Uterus (tissue), 4 donors: ENCODE measurements at places on chromosomes 13 and 19.
A peak's percentile ranks its signal among the peaks of the same experiment; 100 is the strongest.

- DNase-seq: no peak
Observed at GRCh38 chr13:50468849-50469669, 374.4 kb downstream of the DLEU7 start.

DNA sequence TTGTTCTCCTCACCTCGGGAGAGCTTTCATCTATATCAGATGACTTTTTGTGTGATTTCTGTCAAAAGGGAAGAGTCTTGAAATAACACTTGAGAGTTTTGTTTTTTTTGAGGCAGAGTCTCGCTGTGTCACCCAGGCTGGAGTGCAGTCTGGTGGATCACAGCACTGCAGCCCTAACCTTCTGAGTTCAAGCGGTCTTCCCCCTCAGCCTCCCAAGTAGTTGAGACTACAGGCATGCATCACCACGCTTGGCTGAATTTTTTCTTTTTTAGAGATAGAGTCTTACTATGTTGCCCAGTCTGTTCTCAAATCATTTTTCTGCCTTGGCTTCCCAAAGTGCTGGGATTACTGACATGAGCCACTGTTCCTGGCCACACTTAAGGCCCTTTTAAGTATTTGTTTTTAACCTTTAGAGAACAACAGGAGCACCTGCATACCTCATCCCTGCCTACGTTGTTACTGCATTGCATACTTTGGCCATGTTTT, 11.4 kb downstream of the NDFIP2 start:
- no peak for DNase-seq

- DNase-seq: no peak
Observed at GRCh38 chr13:100899720-100900316, 225.2 kb upstream of the TMTC4 start.

- DNase-seq: no peak
Observed at GRCh38 chr13:28529836-28530235, 34.9 kb upstream of the FLT1 start.

DNA sequence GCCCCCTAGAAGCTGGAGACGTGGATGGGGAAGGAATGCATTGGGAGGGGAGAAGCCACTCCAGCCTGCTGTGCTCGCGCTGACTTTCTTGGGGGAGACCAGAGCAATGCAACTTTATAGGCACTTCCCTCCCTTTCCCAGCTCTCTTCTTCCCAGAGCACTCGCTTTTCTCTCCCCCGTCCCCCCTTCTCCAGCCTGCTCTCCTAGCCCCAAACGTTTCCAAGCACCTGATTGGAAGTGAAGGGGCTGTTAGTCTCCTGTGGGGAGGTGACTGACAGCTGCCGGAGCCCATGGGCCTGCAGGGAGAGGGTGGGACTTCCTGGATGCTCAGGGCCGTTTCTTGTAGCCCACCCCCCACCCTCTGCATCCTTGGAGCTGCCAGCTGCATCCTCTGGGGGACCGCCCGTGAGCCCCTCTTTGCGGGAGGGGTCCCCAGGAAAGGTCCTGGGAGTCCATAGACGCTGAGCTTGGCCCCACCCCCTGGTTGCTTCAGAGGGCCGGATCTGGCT, 2.5 kb downstream of the HDGFL2 start:
- no peak for DNase-seq

GRCh38 chr19:51398096-51398704, 7.8 kb upstream of the C19orf84 start:
- no peak for DNase-seq

DNA sequence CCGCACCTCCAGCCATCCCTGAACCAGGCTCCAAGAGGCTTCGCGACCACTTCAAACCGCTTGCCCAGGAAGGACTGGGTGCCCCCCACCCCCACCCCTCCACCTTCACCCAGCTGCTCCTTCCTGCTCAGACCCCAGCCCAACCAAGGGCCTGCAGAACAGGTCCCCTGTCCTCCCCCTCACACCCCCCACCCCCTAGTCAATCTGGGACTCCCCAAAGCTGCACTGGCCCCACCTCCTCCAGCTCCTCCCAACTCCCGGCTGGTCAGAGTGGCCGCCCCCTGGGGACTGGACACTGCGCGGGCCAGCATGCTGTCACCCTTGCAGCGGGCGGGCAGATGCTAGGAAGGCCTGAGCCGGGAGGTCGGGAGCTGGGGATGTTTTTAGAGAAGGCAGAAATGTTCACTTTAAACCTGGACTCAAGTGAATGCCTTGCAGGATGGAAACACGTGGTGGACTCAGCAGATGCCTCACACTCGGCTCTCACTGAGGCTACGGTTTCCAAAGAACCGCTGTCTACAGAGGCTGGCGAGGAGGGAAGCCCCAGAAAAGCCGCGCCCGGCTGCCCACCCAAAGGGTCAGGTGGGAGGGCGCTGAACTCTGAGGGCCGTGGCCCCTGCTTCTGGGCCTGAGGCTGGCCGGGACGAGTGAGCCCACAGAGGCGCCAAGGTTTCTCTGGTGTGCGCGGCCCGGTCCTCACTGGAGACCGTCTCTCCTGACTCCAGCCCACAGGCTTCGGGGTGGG, 8.0 kb downstream of the RPL36 start:
- DNase-seq: no peak

GRCh38 chr19:18167011-18167410, 6.6 kb upstream of the IFI30 start:
- no peak for DNase-seq

DNA sequence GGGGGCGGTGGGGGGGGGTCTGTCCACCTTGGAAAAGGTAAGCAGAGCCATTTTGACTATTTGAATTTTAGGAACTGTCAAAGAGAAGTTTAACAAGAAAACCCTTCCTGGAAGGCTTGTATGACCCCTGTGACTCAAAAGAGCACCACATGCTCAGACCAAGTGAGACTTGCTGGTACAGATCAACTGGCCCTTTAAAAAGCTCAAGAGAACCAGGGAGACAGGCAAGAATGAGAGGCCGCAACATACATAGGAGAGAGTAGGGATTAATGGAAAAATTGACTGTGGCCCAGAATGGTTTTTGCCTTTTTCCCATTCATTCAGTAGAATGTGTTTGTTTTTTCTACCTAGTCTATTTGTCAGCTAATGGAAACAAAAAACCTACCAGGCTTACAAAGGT, 26.2 kb upstream of the ATP8A2 start:
- DNase-seq: no peak

DNA sequence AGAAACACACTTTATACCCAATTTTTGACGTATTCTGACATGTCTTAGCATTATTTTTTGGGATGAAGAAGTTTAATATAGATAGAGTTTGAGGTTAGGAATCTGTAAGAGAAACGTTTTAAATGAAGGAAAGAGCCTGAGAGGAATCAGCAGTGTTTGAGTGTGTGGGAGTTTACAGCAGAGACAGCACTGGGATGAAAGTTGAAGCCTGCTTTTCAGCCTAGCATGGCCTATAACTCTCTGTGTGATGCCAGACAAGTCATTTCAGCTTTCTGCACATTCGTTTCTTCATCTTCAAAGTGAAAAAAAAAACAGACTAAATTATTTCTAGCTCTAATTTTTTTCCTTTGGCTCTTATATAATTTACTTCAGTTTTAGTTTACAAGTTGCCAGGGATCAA, 177.1 kb downstream of the RGCC start:
- DNase-seq: no peak

GRCh38 chr19:42126574-42126973, 5.7 kb downstream of the POU2F2 start:
- DNase-seq: no peak

- no peak for DNase-seq
Observed at GRCh38 chr13:112762690-112763080, 72.8 kb downstream of the ATP11A start.

GRCh38 chr13:44312834-44313551, 60.6 kb upstream of the SERP2 start:
- no peak for DNase-seq

DNA sequence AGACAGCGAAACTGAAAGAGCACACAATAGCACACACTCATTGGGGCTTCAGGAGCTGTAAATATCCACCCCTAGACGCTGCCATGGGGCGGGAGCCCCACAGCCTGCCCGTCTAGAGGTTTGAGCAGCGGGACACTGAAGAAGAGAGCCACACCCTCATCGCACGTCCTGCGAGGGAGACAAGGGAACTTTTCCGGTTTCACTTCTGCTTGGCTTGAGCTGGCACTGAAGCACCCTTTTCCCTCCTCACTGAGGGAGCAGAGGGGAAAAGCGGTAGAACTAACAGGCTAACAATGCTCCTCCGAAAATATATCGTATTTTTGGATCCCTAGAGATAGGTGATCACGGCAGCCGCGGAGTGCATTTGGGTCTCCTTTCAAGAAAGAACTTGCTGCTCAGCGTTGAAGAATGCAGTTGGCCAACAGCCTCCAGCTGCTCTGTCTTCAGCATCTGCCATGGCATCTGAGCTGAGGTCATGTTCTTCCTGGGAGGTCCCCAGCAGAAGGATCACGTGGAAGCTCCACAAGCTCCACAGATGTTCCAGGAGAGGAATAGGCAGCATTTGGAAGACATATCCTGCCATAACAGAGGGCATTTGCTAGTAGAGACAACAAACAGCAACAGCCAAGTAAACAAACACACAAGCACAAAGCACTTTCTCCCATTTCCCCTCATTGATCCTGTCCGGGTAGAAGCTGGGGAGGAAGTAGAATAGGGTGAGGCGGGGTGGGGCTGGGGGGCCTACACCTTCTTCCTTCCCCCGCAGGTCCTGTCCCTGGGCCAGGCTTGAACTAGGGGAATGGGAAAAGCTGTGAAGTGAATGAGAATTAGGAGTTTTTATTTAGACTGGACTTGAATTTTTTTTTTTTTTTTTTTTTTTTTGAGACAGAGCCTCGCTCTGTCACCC, 44.8 kb upstream of the ALOX5AP start:
- peak; percentile 75 for DNase-seq

GRCh38 chr13:41554180-41554579, 96.8 kb downstream of the RGCC start:
- DNase-seq: no peak

DNA sequence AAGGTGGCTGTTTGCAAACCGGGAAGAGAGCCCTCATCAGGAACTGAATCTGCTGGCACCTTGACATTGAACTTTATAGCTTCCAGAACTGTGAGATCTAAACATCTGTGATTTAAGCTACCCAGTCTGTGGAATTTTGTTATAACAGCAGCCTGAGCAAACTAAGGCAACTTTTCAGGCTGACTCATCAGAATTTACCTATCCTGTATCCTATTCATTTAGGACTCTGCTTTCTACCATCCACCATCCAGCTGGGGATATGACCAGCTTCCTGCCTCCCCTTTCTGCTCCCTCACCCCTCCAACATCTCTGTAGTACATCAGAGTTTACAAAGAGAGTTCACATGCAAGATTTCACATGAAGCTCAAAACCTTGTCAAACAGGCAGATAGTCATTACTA, 11.1 kb upstream of the CNMD start:
- no peak for DNase-seq

DNA sequence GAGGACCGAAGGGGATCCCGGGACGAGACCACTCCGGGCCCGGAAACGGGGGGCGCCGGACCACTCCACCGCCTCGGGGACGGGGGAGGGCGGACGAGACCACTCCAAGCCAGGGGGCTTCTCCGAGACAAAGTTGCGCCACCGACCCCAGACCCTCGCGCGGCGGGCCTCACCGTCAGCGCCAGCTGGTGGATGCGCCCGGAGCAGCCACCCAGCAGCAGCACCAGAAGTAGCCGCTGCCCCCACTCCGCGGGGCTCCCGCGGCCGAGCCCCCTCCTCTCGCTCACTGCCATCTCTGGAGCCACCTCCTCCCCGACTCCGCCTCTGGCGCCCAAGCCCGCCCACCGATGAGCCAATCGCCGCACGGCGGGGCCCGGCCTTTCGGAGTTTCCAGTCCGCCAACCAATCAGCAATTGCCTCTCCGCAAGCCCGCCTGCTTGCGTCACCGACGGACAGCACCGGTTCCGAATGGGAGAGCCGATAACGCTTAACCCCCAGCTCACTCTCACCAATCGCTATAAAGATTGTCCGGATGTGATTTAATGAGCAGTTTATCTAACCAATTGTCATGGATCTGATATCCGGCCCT, at the start of gene GPR108:
Gene GPR108 (minus strand): TSS at position 297 of the 589 bp plus-strand sequence. CDS start 4 bp downstream, at position 293.
- DNase-seq: peak; percentile 100

GRCh38 chr13:73722120-73722519, 412.1 kb downstream of the KLF12 start:
- no peak for DNase-seq

DNA sequence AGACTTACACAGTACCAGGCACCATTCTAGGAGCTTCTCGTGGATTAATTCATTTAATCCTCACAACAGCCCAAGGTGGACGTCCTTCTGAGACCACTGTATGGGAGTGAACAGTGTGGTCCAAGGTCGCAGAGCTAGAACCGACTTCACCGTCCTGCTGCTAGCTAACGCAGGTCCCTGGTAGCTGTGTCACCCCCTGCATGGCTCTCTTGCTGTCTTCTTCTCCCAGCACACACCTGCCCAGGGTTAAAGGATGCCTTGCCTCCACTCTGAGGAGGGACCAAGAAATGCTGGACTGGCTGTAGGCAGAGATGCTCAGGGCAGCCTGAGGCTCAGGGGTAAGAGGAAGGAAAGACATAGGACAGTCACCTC, 3.0 kb downstream of the AKT2 start:
- DNase-seq: no peak

DNA sequence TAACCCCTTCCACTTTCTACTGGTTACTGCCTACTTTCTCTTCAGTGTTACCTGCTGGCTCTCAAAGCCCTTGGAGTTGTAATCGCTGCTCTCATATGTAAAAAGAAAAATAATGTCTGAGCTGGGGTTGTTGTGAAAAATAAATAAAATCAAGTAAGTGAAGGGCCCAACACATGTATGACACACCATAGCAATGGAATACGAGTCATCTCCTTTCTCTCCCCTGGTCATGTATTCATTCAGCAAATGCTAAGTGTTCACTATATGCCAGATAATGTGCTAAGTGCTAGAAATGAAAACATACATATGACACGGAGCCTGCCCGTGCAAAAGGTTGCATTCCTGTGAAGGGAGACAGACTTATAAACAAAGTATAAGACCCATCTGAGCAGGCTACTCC, 535.0 kb downstream of the RFC3 start:
- no peak for DNase-seq

- no peak for DNase-seq
Observed at GRCh38 chr19:18802354-18802753, 11.2 kb upstream of the COMP start.

DNA sequence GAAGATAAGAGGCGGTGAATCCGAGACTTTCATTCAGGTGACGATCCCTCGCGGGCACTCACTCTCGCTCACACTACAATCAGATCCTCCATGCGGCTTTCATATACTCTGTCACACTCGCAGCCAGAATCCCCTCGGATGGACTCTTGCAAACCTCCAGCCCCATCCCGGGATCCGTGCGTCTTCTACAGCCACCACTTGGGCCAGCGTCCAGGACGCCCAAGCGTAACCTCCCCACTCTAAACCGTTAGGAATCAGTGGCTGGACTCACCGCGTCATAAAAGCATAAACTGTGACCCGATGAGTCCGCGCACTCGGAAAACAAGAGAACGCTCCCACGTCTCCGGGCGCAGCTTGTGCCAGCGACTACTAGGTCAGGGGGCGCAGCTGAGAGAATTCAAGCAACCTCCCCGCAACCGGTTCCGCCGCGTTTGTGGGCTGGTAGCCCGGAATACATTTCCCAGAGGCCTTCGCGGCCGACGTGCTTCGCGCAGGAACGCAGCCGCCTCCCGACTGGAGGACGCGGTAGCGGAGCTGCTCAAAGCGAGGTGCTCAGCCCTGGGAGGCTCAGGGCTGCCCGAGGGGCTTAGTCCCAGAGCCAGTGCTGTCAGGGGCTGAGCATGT, 27.6 kb downstream of the ZNF607 start:
- peak; percentile 80 for DNase-seq
